ENCODE measurements at places on chromosomes 6 and 20.
A peak's percentile ranks its signal among the peaks of the same experiment; 100 is the strongest.

- DNase-seq, result no peak
Measured at GRCh38 chr6:113763311-113763766, 93.8 kb upstream of the MARCKS start.

DNA sequence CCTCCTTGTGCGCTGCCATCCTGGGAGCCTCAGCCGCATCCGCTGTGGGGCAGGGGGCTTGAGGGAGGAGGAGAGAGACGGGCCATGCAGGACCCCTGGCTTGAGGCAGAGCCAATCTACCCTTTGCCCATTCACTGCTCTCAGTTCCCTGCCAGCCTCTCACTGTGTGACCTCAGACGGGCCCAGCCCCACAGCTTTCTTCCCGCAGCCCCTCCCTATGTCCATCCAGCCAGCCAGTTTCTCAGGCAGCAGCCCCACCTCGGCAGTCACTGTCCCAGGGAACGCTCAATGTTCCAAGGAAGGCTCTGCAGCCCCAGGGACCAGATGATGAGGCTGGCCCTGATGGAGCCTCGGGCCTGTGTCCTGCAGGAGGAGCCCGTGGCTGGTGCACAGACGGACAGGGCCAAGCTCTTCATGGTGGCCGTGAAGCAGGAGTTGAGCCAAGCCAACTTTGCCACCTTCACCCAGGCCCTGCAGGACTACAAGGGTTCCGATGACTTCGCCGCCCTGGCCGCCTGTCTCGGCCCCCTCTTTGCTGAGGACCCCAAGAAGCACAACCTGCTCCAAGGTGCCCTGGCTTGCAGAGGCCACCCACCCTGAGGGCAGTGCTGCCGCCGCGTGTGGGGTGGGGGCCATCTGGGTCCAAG lies 3.9 kb upstream of the TNFRSF6B start:
- DNase-seq, result peak; percentile 30

DNA sequence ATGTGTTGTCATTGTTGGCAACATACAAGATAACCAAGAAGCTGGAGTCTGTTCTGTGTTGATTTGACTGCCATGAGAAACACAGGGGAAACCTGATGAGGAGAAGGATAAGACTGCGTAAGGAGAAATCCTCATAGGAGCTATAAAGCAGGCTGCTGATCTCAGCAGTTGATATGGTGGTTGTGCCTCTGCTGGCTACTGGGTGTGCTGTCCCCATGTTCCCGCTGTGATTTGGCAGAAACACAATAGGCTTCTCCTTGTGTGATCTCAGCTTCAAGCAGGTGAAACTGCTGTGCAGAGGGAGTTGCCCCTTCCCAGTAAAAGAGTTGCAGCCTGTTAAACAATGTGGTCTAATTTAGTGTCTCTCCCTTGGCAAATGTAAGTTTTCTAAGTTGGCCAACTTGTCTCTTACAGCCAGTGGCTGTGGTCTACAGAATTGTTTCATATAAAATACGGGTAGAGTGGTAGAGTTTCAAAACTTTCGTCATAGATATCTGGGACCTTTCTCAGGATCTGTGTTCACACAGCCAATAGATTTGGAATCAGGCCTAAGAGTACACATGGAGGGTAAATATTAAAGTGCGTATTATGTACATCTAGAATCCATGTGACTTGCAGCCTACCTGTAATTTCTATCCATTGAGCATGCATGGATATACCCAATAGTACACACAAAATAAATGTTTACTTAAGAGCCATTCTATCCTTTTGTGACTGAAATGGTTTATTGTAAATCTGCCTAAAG lies 78.4 kb downstream of the RNF144B start:
- DNase-seq, result no peak

GRCh38 chr6:157941101-157941863 lies 40.4 kb upstream of the SYNJ2 start:
- DNase-seq, result no peak

- peak; percentile 45 for DNase-seq
Measured at GRCh38 chr6:129936329-129937165, 75.4 kb upstream of the TMEM244 start.

DNA sequence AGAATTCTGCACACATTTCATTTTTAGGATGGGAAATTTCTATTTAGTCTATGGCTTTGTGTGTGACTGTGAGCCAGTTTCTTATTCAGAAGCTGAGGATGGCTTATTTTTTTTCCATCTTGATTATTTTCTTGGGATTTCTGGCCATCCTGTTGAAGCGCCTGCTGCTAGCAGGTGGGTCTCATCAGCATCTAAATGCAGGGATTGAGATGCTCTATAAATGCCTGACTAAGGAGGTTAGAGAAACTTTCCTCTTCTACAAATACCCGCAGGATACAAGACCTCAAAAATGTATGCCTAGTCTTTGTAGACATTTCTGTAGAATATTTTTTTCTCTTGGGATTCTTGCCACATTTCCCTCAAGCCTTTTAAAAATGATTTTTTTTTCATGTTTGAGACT lies 138.0 kb upstream of the CCN2 start:
- DNase-seq, result no peak

DNA sequence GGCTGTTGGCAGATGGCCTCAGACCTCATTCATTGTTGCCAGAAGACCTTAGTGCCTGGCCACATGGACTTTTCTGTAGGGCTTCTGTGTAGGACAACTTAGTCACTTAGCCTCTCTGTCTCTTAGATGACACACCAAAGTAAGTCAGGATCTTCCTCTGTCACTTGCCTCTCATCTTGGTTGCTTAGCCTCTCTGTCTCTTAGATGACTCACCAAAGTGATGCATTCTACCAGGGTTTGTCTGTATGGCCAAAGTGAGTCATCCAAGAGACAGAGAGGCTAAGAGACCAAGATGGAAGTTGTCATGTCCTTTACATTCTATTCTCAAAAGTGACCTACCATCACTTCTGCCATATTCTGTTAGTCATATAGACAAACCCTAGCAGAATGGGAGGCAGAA lies 255.9 kb upstream of the DEFB112 start:
- DNase-seq, result no peak

GRCh38 chr6:149888659-149889058 lies 9.3 kb downstream of the RAET1E start:
- DNase-seq, result no peak

GRCh38 chr6:87716928-87717614 lies 15.0 kb upstream of the AKIRIN2 start:
- DNase-seq, result no peak

DNA sequence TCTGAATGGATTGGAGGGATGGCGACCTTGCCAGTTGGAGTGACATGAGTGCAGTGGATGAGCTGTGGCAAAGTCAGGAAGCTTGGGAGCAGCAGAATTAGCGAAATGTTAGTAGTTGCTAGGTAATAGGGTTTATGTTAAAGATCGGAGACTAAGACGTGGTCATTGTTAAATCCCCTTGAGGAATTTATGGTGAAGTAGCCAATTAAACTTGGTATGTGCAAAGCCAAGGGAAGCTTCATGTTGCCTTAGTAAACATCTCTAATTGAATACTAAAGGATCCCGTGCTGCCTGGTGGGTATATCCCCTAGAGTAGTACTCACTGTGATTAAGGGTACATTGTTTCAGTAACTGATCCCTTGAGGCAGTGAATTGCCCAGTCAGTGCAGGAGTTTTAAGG lies 106.0 kb downstream of the PRIM2 start:
- DNase-seq, result no peak

Data from stomach (tissue), 19 donors.